ENCODE measurements at places on chromosomes 2 and 18.
A peak's percentile ranks its signal among the peaks of the same experiment; 100 is the strongest.

GRCh38 chr2:152715854-152716428 is 1.3 kb downstream of the PRPF40A start:
- DNase-seq, result no peak

- DNase-seq, result no peak
Observed at GRCh38 chr2:96874198-96874831, 4.4 kb upstream of the SEMA4C start.

DNA sequence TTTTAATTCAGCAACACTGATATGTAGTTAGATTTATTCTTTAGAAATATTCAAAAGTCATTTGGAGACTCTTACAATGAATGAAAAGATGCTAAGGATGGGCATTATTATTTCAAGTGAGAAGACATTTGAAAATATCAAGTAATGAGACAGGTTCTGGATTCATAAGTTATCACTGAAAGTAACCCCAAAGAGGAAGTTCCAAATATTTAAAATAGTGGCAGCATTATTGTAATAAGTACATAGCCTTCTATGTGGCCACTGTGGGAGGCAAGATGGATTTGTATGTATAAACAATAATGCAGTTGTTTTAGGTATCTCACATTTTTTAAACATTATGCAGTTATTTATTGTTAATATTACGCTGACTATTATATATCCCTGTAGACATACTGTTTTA is 29.7 kb downstream of the ZC3H6 start:
- DNase-seq, result no peak

DNA sequence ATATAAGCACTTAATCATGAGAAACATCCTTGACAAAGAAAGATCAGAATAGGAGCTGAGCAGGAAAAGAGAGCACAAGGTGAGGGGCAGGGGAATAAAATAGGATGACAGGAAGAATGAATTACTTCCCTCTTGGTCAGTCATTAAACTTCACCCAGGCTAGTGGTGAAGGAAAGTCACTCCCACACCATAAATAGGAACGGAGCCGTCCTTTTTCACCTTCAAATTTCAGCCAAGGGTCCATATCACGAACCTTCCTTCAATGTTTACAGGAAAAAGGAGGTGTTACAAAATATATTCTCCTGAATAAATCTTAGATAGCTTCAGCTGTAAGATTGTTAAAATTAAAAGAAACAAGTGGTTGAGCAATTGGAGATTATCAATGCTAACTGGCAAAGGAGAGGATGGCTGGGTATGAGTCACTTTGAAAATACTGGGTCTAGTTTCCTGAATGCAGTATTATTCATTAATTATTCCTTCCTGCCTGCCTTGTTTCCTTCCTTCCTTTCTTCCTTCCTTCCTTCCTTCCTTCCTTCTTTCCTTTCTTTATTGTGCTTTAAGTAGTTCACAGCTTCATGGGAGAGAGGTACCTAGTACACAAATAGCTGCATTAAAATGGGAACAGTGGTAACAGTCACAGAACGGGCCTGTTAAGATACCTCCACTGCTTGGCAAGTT is 292.3 kb upstream of the ID2 start:
- no peak for DNase-seq

DNA sequence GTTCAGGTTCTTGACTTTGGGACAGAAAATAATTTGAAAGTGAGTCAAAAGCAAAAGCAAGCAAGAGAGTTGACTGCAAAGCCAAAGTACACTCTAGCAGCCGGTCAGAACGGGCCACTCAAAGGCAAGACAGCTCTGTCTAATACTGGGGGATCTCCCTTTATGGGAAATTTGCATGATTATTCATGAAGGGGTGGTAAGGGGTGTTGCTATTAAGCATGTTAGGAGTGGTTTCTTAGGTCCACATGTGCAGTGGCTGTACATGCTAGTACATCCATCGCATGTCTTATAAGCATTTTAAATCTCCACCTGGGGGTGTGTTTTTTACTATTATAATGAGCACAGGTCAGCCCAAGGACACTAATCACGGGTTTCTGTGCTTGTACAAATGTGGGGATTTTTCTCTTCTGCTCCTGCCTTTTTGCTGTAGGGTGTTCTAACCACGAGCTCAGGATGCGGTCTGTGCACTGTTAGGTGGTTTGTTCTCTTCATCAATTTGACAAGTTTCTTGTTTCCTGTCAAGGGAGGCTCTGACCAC is 60.2 kb upstream of the SPP2 start:
- DNase-seq, result peak; percentile 78

DNA sequence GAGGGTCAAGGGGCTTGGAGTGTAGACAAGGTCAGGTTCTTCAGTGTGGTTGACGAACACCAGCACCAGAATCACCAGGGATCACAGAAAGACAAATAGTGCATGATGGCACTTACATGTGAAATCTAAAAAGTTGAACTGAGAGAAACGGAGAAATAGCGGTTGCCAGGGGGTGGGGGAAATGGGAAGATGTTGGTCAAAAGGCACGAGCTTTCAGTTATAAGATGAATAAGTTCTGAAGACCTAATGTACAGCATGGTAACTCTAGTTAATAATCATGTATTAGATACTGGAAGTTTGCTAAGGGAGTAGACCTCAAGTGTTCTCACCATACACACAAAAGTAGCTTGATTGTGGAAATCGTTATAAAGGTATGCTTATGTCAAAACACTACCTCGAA is 43.7 kb upstream of the DARS1 start:
- DNase-seq, result no peak

DNA sequence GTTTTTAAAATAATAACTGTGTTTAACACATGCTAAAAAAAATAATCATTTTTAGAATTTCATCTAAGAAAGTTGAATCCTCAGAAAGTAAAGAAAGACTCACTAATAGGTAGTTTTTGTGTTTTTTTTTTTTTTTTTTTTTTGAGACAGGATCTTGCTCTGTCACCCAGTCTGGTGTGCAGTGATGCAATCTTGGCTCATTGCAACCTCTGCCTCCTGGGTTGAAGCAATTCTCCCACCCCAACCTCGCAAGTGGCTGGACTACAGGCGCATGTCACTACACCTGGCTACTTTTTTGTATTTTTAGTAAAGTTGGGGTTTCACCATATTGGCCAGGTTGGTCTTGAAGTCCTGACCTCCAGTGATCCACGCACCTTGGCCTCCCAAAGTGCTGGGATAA is 7.1 kb downstream of the CKAP2L start:
- no peak for DNase-seq

DNA sequence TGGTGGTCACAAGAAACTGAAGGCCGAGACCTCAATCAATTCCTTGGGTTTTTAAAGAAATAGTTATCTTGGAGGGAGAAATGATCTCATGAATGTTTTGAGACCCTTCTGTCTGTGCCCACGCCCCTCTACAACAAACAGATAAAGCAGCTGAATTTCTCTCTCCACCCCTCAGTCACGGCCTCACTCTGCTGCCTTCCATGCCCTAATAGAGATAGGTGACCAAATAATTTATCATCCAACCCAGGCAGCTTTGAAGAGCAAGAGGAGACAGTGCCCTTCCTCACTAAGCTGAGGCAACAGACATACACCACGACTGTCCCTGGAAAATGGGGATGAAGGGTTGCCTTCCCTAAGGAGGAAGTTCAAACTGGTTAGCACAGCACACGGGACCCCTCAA is 71.2 kb downstream of the LBH start:
- no peak for DNase-seq

Measured in central memory CD8-positive, alpha-beta T cell (primary cell).